Left ventricle myocardium superior (tissue), 1 donor: ENCODE measurements at places on chromosomes 13 and 19.

DNA sequence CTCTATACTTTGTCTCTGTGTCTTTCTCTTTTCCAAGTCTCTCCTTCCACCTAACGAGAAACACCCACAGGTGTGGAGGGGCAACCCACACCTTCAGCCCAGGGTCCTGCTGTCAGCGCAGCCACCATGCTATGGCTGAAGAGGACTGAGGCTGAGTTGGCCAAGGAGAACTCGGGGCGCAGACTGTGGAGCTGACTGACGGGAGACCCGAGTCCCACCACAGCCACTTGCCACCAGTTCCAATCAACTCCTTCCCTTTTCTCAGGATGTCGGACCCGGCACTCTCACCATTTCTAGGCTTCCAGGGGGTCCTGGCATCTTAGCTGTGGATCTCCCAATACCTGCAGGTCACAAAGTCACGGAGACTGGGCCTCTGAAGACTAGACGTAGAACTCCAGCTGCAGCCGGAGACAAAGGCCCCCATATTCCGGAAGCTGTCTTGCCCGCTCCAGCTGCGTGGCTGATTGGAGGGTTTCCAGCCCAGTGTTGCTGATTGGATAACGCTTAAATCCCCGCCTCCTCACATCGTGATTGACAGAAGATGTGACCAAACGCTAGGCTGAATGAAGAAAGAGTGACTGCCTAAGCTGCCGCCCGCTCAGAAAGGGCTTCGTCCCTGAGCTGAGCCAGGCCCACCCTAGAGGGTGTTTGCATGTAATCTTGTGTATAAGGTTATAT, 63.6 kb downstream of the ZNF429 start:
- DNase-seq, result peak; percentile 89

DNA sequence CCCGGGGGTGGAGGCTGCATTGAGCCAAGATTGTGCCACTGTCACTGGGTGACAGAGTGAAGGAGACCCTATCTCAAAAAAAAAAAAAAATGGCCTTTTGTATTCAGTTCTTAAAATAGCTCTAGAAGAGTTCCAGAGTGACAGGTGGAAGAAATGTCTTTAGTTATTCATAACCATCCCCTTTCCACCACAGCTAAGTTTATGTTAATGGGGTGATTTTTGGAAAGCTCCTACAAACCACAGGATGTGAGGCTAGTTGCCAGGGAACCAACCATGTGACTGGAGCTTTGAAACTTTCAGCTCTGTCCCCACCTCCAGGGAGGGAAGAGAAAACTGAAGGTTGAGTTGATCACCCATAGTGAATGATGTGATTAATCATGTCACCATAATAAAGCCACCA, 6.9 kb downstream of the ZNF490 start:
- DNase-seq, result no peak

- no peak for DNase-seq
These were observed 1380.4 kb downstream of the SLITRK1 start for GRCh38 chr13:82501834-82502233.

GRCh38 chr19:36997152-36997842, 80.9 kb upstream of the ZNF420 start:
- DNase-seq, result no peak

DNA sequence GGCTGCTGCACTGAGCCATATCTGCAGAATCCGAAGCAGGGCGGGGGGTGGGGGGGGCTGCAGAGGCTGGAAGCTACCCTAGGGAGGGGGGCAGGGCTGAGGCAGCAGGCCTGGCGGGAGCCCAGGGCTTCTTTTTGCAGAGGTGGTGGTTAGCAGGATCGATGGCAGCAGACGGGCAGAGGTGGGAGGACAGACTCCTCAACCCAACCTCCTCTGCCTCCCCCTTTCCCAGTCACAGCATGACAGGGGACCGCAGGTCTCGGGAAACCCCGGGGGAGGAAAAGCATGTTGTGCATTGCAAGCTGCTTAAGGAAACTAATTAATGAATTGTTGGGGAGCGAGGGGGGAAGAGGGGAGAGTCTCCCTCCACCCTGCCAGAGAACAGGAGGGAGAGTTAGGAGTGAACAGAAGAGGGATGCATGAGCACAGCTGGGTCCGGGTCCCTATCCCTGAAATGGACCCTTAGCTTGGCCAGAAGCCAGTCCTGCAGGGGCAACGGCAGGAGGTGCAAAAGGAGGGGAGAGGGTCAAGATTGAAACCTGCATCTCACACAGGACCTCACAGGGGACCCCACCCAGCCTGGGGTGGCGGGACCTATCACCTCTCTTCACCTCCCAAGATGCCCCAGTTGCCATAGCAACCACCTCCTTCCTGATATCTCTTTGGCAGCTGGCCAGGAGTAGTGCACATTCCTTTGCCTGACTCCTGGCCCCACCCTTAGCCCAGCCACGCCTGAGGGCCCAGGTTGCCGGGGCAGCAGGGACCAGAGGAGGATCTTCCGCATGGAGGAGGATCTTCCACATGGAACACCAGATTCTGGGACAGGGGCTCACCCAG, 1.8 kb downstream of the FXYD7 start:
- no peak for DNase-seq

DNA sequence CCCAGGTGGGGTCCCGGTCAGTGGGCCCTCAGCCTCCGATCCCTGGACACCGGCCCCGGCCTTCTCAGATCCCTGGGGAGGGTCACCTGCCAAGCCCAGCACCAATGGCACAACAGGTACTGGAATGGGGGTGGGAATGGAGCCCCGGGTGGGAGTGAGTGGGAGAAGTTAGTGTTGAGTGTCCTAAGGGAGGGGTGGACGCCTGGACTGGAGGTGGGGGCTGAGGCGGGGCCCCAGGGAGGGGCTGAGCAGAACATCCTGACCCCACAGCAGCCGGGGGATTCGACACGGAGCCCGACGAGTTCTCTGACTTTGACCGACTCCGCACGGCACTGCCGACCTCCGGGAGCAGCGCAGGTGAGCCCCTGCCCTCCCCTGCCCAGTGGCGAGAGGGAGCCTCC, 17.7 kb downstream of the EPN1 start:
- peak; percentile 27 for DNase-seq

GRCh38 chr13:113739527-113740285, 19.3 kb upstream of the TMEM255B start:
- no peak for DNase-seq

DNA sequence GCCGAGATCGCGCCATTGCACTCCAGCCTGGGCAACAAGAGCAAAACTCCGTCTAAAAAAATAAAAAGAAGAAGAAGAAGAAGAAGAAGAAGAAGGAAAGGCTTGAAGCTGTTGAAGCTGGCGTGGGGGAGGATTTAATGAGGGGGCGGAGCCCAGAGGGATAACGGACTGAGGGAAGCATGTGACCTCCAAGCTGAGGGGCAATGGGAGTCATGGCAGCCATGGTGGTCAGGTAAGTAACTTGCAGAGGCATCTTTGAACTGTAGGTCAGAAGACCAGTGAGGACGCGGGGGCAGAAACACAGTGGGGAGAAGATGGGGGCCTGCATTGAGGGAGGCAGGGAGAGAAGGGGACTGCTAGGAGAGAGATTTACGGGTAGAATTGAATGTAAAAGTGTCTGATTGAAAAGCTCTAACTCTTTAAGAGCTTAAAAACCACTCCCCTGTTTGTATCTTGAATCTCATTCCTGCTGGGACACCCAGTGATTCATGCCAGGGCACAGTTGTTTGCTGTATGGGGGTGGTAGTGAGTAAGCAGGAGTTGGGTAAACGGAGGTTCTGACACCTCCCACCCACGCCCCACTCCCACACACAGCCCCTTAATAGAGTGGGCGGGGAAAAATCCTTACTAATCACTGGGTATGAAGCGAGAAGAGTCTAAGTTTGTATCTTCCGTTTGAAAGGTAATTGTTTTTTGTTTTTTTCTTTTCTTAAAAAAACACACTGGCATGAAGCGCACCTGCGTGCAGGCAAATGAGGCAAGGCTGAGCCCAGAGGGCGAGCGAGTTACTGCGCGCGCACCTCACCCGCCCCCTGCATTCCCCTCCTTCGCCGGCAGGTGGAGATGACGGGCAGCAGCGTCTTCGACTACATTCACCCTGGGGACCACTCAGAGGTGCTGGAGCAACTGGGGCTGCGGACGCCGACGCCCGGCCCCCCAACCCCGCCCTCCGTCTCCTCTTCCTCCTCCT, 13.0 kb downstream of the TMEM160 start:
- peak; percentile 92 for DNase-seq

DNA sequence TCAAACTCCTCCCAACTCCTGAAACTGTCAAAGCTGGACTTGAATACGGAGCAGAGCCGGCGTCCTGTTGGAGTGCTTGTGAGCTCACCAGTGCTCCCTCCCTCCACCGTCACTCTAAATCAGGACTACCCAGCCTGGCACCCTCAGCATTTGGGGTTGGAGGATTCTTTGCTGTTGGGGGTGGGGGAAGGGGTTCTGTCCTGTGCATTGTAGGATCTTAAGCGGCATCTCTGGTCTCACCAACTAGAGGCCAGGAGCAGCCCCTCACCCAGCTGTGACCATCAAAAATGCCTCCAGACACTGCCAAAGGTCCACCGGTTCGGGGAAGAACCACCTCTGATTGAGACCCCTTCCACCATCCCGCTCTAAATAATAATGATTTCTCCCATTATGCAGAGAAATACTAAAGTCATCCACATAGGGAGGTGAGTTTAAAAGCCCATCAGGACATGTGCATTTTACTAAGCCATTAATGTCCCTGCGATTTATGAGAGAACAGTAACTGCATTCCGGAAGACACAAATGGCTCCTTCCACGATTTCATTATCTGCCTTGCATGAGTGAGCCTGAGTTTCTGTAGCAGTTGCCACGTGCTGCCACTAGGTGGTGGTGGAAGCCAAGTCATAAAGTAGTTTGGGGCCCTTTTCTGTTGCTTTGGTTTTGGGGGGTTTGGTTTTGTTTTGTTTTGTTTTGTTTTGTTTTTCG, 16.1 kb upstream of the USP29 start:
- peak; percentile 60 for DNase-seq

- no peak for DNase-seq
These were observed 2.2 kb downstream of the ZSCAN22 start for GRCh38 chr19:58328999-58329398.

GRCh38 chr19:49113762-49114629, at the start of gene LIN7B:
TSS of gene LIN7B (plus strand) at chr19:49114370. CDS start at chr19:49114405, 35 bp downstream.
- peak; percentile 85 for DNase-seq

GRCh38 chr13:33034882-33035520, 18.8 kb downstream of the KL start:
- DNase-seq, result no peak

DNA sequence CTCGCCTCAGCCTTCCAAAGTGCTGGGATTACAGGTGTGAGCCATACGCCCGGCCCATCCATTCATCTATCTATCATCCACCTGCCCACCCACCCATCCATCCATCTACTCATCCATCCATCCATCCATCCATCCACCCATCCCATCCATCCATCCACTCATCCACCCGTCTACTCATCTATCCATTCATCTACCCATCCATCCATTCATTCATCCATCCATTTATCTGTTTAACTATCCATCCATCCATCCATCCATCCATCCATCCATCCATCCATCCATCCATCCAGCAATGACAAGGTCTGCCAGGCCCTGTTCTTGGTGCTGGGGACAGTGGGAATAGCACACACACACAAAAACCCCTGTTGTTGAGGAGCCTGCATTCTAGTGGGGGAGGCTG, 4.5 kb downstream of the VAV1 start:
- DNase-seq, result no peak

DNA sequence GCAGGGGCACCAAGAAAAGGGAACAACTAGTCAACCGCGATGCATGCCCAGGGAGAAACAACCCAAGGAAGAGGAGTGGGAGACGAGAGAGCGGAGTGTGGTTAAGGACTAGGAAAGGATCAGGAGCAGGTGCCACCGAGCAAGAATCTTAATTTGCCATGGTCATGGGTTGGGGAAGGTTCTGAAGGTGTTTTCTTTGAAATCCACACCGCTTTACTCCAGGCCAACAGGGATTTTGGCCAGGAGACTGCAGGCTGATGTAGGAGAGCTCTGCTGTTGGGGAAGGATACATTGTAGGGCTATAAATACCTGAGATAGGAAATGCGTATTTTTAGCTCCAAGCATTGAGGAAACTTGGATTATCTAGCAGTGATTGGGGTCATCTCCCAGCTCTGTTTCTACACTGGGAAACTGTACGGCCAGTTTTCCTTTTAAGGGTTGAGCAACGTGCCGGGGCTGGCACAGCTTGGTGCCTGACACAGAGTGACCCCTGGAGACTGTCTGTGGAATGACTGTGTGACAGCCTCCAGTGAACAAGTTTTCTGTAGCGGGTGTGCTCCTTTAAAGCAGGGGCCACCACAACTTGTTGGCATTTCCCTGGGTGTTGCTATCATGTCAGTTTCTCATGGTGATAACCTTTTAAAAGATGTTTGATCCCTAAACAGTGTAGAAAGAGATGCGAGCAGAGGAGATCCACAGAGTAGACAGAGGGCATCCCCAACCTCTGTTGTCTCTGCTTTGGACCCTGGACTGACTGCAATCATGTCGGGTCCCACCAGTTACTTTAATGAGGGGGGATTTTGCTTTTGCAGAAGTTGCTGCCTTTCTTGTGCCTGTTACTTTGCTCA, 34.3 kb downstream of the ZNF536 start:
- peak; percentile 49 for DNase-seq
